ENCODE measurements at places on chromosomes 6 and 20. TPM values are rescaled to one million over a fixed set of nuclear protein-coding genes. Genes with fewer than 3 reads are reported as not detected.

Gene ZNF391
- total RNA-seq, result 3.0 TPM

Gene CFAP61
- 0.71 TPM for total RNA-seq

DNA sequence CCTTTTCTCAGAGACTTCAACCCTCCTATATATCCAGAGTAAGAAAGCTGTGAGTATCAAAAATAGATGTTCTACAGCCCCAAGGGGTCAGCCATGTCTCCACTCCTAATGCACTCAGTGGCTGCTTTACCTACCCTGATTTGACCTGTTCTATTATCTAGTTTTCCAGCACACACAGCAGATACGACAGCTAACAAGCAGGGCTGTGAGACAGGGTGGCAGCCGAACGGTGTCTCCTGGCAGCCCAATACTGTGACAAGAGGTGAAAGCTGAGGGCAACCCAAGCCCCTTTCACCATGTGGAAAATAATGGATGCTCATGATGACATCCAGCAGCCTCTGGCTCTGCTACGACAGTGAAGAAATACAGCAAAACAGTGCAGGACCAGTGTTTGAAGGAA lies 67.9 kb downstream of the KIF13A start:
- H3K27me3 ChIP-seq, result no peaks in the 10 kb centered on the region
- H3K4me3 ChIP-seq, result no peak overlapping the region
- peaks cover 2% of the 10 kb centered on the region for H3K36me3 ChIP-seq

- H3K4me1 ChIP-seq, result no peaks in the 10 kb centered on the region
- H3K4me3 ChIP-seq, result no peak overlapping the region
- H3K36me3 ChIP-seq, result no peaks in the 10 kb centered on the region
- no peak overlapping the region for H3K27ac ChIP-seq
- peaks cover 2% of the 10 kb centered on the region for H3K27me3 ChIP-seq
These were observed 171.9 kb upstream of the PRND start for GRCh38 chr20:4549711-4550259.

- DNase-seq, result no peak
- no peak overlapping the region for H3K4me3 ChIP-seq
These were observed 77.0 kb downstream of the JPH2 start for GRCh38 chr20:44109951-44110361.
